ENCODE measurements at places on chromosomes 5 and 9. TPM values are rescaled to one million over a fixed set of nuclear protein-coding genes. Genes with fewer than 3 reads are reported as not detected.

DNA sequence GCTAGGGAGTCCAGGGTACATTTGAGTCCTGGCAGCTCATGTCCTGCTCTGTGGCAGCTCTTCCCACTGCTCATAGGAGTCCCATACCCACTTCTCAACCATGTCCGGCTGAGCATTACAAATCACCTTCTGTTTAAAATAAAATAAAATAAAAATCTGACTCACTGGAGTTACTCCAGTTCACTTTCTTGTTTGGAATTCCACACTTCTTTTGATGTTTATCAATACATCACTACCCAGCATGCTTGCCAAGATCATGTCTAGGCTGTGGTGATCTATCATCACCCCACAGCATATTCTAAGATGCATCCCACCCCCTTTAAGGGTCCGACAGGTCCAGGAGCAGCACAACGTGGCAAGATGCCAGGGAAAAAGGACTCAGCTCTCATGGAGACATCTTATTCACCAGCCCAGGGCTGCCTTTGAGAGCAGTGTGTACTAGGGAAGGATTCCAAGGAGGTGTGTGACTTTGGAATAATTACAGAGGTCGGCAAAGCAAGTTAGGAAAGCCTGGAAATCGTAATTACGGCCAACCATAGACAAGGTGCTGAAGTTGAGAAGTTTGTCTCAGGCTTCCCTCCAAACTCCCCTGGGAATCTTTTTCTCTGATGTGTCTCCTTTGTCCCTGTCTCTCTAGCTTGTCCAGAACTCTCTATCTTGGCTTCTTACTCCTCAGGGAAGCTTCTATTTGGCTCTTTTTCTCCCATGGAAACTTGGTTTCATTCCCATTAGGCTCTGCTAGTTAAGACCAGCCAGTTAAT lies 111.4 kb upstream of the SLC1A3 start:
- no peak overlapping the region for H3K4me3 ChIP-seq
- no peak overlapping the region for H3K27ac ChIP-seq
- no peak for DNase-seq
- no peaks in the 10 kb centered on the region for H3K4me1 ChIP-seq

DNA sequence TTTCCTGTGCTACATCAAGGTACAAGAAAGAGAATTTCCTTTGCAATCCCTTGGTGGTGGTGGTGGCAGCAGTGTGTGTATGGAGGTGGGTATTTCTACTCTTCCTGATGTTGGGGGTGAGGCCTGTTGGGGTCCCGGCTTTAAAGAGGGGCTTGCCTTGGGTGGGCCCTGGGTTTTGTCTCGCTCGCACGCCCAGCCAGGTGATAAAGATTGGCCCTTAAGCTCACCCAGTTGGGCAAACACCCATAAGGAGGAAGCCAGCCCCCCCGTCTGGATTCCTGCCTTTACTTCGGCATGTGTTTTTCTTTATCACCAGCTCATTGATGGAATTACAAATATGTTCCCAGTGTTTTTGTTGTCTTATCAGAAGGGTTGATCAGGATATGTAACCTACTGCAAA lies 16.0 kb upstream of the SARDH start:
- H3K27ac ChIP-seq: no peak overlapping the region
- H3K36me3 ChIP-seq: no peaks in the 10 kb centered on the region
- no peak for DNase-seq
- no peak overlapping the region for H3K4me3 ChIP-seq

DNA sequence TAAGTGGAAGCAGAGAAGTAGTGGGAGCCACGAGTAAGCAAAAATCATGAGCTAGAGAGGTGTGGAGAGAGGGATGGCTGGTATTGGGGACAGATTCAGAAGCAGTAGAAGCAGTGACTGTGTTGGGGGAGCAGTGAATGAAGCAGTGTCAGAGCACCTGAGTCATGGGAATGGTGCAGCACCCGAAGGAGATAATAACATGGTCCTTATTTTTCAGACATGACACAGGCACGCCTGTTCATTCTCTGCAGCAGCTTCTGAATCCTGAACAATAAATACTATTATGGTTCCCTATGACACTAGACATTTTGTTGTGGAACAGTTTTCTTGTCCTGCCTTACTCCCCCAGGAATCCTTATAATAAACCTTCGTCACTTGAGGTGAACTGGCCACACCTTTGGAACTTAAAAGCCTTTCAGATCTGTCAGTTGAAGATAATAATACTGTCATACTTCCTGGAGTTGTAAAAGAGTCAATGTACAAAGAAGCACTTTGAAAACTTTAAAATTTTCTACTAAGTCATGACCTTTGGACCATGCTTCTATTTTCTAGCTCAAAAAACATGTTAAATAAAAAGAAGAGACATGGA lies 7.0 kb upstream of the RASA1 start:
- no peak for DNase-seq
- H3K27ac ChIP-seq: no peak overlapping the region
- peaks cover 8% of the 10 kb centered on the region for H3K4me1 ChIP-seq
- no peaks in the 10 kb centered on the region for H3K27me3 ChIP-seq

- peaks cover 11% of the 10 kb centered on the region for H3K36me3 ChIP-seq
- DNase-seq: no peak
- H3K4me3 ChIP-seq: no peak overlapping the region
- no peaks in the 10 kb centered on the region for H3K27me3 ChIP-seq
- H3K27ac ChIP-seq: peak overlapping the region; percentile 7
Observed at GRCh38 chr5:169691471-169691870, 54.4 kb downstream of the DOCK2 start.

DNA sequence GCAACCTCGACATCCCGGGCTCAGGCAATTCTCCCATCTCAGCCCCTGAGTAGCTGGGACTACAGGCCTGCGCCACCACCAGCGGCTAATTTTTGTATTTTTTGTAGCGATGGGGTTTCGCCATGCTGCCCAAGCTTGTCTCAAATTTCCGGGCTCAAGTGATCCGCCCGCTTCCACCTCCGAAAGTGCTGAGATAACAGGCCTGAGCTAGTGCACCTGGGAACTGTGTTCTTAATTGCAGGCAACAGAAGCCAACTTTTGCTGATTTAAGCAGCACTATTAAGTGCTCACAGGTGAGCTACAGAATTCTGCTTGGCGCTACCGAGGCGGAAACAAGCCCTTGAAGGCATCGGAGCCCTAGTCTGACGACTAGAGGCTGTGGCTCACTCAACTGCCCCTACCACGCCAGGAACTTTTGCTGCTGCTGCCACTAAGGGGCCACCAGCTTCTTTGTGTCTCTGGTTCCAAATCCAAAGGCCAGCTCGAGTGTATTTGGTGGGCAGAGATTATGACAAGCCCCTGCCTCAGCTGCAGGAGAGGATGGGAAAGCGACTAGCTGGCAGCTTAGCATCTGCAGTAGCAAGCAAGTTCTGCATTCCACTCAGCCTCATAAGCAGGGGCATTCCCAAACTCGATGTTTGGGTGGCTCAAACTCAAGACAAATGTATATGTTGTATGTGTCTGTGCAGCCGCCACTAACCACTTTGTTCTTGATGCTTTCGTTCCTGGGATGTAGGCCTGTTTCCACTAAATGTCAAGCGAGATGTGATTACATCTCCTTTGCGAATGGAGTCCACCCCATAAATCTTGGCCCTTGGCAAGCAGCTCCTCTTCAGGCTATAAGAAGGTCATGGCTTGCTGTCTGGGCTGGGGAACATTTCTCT lies 10.6 kb upstream of the HMCN2 start:
- H3K27ac ChIP-seq: no peak overlapping the region
- no peak for DNase-seq
- H3K4me1 ChIP-seq: no peaks in the 10 kb centered on the region
- H3K36me3 ChIP-seq: no peaks in the 10 kb centered on the region
- peaks cover 31% of the 10 kb centered on the region for H3K27me3 ChIP-seq

- no peaks in the 10 kb centered on the region for H3K36me3 ChIP-seq
- peaks cover 52% of the 10 kb centered on the region for H3K27me3 ChIP-seq
- peak within 1 kb of the TSS; percentile 71 for H3K4me3 ChIP-seq
Observed at GRCh38 chr9:38423973-38424843, at the start of gene IGFBPL1. IGFBPL1 (minus strand) TSS chr9:38424454; CDS start chr9:38424424, 30 bp downstream.

- H3K27ac ChIP-seq: no peak overlapping the region
- H3K36me3 ChIP-seq: no peaks in the 10 kb centered on the region
- H3K4me3 ChIP-seq: peak overlapping the region; percentile 26
- no peaks in the 10 kb centered on the region for H3K27me3 ChIP-seq
- no peak for DNase-seq
- no peaks in the 10 kb centered on the region for H3K4me1 ChIP-seq
Observed at GRCh38 chr5:107990881-107991810, 320.4 kb upstream of the EFNA5 start.

DNA sequence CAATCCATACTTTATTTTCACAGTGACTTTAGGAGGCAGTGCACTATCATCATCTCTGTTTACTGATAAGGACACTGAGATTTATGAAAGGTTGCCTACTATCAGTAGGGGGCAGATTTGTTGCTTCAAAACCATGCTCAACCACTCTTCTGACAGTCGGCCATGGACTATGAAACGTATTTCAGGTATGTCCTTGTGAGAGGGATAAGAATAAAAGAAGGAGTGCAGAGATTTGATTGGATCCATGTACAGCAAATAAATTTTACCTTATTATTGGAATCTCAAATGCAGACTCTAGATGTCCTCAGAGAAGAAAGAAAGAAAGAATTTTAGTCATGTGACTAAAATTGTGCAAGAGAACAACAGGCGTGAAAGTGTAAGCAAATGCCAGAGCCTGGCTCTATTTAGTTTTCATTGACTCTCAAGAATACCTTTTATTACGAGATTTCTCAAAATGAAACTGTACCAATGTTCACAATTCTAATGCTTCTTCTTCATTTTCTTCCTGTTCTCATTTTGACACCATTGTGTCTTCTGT lies 296.6 kb upstream of the RASA1 start:
- H3K27me3 ChIP-seq: peaks cover 4% of the 10 kb centered on the region
- no peak overlapping the region for H3K27ac ChIP-seq
- H3K4me3 ChIP-seq: peak overlapping the region; percentile 66
- DNase-seq: no peak

DNA sequence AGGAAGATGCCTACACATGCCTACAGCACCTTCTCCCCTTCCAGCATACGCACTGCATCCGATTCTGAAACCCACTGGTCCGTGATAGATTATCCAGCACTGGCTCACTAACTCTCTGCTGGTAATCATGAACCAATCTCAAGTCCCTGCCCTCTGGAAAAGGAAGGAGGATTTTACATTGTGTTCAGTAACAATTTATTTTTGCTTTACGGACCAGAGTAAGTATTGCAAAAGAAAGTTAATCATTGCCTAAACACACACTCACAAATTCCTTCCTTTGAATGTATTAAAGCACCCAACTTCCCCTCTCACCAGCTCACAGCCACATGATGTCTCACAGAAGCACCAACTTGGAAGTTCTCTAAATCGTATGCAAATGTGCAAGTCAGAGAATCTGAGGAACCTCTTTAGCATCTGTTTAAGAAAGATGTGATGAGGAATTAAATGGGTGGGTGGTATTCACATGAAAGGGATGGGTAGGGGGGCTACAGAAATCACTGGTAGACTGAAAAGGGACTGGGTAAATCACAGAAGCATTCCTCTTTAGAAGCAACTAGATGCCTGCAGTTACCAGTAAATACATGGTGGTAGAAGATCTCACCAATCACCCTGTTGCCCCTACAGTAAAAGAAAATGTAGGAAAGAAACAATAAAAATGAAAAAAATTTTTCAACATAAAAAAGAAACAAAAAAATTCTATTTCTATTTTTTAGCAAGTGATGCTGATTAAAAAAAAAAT lies 8.4 kb downstream of the GNAQ start:
- H3K4me1 ChIP-seq: peaks cover 64% of the 10 kb centered on the region
- no peaks in the 10 kb centered on the region for H3K36me3 ChIP-seq
- no peaks in the 10 kb centered on the region for H3K27me3 ChIP-seq
- no peak overlapping the region for H3K27ac ChIP-seq
- DNase-seq: no peak

DNA sequence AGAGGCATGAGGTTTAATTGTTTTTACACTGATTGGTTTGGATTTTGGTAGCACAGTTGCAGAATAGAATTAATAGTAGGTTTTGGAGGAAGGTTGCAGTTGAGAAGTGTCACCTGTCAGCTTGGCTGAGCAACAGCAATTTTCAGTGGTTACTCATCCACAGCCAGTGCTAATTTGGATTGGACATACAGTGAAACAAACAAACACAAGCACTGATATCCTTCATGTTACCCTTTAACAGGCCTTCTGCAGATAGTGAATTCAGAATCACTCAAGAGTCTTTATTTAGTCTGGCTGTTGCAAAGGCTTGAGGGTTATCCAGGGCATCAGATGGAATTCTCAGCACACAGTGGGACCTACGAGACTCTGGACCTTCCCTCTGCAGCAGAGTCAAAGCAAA lies 31.8 kb upstream of the POU4F3 start:
- no peak overlapping the region for H3K4me3 ChIP-seq
- no peaks in the 10 kb centered on the region for H3K4me1 ChIP-seq
- peaks cover 8% of the 10 kb centered on the region for H3K27me3 ChIP-seq
- DNase-seq: no peak

DNA sequence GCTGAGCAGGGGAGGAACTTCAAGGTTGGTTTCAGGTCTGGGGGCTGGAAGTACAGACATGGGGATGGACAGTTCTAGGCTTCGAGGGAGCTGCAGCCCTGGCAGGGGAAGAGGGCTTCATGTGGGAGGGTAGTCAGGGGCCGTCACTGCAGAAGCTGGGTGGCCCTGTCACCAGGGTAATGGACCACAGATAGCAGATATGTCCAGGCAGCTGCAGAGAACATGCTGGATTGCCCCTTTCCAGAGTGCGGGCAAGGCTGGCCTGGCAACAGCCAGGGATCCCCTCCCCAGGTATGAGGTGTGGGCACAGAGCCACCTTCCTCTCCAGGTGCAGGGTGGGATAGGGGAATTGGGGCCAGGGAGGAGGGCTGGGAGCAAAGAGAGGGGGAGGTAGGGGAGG lies 206.5 kb downstream of the GADD45G start:
- H3K4me3 ChIP-seq: no peak overlapping the region
- peaks cover 14% of the 10 kb centered on the region for H3K27me3 ChIP-seq
- no peak for DNase-seq
- H3K36me3 ChIP-seq: no peaks in the 10 kb centered on the region
- H3K4me1 ChIP-seq: peaks cover 29% of the 10 kb centered on the region

DNA sequence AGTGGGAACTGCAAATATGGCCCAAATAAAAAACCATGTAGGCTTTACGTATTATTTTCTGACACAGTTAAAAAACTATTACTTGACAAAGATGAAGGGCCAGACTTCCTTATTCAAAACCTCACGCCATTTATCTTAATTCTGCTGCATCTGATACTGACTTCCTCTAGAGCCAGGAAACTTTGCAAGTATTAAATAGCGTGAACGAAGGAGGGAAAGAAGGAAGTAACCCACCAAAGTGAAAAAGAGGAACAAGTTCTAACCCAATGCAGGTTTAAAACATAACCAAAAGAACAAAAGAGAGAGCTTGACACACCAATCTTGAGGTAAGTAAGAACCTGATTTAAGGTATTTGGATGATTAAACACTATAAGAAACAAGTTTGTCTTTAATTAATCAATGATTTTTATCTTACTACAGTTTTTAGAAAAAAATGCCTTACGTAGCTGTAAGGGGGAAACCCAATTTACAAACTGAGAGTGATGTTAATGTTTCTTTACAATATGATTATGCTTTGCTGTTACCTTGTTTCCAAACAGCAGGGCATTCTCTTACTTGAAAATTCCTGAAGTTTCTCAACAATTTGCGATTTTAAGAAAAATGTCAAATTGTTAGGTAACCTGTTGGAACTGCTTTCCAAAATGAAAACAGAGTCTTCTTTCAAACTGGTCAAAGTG lies at the start of gene GAPT:
TSS of gene GAPT (plus strand) at position 220 of the 677 bp plus-strand sequence. CDS start 3,102 bp downstream, outside the sequence.
- no peak for DNase-seq
- H3K36me3 ChIP-seq: no peaks in the 10 kb centered on the region
- H3K4me1 ChIP-seq: no peaks in the 10 kb centered on the region
- no peak within 1 kb of the TSS for H3K4me3 ChIP-seq

Gene PCDHGB6
- 0.09 TPM for total RNA-seq

Gene CCL21
- total RNA-seq: not detected

Gene SAPCD2
- 6.6 TPM for total RNA-seq

Gene SARDH
- 1.6 TPM for total RNA-seq

Measured in activated T-cell treated with anti-CD3 and anti-CD28 coated beads, Interleukin-2, amount 50 U/mL, for 72 hours (primary cell).